NCI-H2171 treated with DMSO at 0.1 percent for 48 hours (cell line): ENCODE measurements at places on chromosomes 2 and 18.

DNA sequence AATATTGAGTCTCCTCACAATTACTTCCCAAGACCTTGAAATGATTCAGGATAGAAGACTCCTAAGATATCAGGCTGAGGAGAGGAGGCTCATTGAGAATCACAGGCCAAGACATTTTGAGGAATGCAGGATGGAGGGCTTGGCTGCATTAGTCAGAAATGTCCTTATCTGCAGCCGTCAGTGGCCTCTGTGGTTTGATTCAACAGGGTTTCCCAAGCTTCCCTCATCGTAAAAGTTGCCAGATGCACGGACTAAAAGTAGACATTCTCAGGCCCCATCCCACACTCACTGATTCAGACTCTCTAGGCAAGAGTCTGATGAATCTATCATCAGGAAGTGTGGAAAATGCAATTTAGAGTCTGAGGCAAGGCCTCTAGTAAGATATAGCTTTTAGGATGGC is 34.0 kb upstream of the TMEM178A start:
- DNase-seq: no peak

DNA sequence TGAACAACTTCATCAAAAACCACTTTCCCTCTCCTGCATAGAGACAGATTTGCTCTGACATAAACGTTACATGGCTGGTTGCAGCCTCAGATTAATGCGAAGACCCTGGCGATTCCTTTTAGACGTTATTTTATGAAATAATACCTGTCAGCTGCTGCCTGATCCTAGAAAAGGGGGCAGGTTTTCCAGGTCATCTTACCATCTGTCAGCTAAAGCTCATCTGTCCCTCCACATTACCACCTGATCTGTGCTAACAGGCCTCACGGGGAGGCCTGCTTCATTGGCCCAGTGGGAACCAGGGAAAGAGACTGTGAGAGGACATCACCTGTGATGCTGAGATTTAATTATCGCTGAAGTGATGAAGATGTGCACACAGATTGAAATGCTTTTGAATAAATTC is 261.0 kb downstream of the ARHGAP15 start:
- DNase-seq: peak; percentile 96

DNA sequence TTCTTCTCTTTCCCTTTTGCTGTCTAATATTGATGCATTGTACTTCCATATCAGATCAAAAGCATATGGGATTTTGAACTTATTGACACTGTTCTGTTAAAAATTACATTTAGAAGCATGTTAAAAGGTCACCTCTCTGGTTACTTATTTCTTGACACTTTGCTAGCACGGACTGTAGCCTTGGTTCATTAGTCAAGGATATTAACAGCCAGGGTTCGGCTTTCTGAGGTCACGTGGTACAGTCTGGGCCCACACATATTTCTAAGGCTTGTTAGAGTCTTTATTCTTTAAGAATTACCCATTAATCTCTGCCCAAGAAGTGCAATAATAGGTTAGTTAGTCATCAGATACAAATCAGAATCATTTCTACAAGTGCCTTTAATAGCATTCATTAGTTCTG is 1035.8 kb upstream of the FANCL start:
- no peak for DNase-seq

GRCh38 chr18:75344161-75344560 is 83.3 kb downstream of the SMIM21 start:
- DNase-seq: no peak

DNA sequence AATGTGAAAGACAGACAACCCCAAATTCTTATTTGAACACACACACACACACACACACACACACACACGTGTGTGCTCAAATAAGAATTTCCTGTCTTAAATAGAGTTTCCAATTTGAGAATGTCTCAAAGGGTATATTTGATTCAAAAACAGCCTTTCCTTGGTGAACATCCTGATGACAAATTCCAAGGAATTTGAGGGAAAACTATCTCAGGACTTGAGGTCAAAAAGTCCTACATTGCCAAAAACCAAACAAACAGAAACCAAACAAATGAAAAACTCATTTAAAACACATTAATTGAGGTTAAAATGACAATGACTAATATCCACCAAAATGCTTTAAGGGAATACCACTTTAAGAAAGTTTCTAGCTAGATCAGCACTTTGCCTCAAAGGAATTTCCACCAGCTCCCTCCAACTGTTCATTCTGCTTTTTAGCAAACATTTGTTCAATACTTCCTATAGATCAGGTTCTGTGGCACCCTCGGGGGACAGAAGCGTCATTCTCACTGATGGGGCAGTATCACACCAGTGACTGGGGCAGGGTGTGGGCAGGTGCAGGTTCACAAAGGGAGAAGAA is 232.1 kb upstream of the TRIB2 start:
- no peak for DNase-seq

GRCh38 chr2:109592905-109593304 is 20.9 kb downstream of the SEPTIN10 start:
- no peak for DNase-seq
